Stimulated activated CD4-positive, alpha-beta T cell treated with anti-CD3 and anti-CD28 coated beads, Interleukin-1b, Interleukin-23, amount 100 ng/mL, for 48 hours (primary cell): ENCODE measurements at places on chromosomes 6 and 20.

DNA sequence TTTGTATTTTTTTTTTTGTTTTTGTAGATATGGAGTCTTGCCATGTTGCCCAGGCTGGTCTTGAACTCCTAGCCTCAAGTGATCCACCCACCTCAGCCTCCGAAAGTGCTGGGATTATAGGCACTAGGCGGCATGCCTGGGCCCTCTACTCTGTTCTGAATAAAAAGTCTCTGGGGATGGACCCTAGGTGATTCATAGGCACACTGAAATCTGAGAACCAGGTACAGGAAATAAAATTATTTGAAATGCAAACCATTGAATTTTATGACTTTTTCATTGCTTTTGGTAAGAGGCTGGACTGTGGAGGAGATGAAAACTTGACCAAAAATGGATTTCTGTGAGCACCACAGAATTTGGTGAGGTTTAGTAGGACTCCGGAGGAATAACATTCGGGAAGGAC is 117.5 kb downstream of the PRIM2 start:
- DNase-seq, result no peak

- DNase-seq, result no peak
Observed at GRCh38 chr6:160035693-160036330, 66.9 kb downstream of the IGF2R start.

GRCh38 chr6:39543095-39543494 is 182.1 kb downstream of the KIF6 start:
- DNase-seq, result no peak

- no peak for DNase-seq
Observed at GRCh38 chr6:28720357-28721231, 194.9 kb downstream of the GPX5 start.

DNA sequence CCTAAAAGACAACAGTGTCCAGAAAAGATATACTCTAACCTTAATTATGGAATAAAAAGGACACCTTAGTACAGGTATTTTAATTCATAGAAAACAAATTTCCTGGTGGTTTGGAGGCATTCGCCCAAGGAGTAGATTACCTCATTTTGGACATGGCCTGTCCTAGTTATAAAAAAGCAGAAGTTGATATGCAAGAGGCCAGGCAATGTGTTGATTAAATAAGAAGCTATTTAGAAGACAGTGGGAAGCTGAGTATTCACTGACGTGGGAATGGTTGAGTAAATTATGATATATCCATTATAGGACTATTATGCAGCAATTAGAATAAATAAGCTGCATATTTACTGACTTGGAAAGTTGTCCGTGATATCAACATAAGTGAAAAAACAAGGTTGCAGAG is 314.9 kb downstream of the ALDH8A1 start:
- DNase-seq, result no peak

- DNase-seq, result no peak
Observed at GRCh38 chr6:33404884-33405283, 5.9 kb upstream of the PHF1 start.

DNA sequence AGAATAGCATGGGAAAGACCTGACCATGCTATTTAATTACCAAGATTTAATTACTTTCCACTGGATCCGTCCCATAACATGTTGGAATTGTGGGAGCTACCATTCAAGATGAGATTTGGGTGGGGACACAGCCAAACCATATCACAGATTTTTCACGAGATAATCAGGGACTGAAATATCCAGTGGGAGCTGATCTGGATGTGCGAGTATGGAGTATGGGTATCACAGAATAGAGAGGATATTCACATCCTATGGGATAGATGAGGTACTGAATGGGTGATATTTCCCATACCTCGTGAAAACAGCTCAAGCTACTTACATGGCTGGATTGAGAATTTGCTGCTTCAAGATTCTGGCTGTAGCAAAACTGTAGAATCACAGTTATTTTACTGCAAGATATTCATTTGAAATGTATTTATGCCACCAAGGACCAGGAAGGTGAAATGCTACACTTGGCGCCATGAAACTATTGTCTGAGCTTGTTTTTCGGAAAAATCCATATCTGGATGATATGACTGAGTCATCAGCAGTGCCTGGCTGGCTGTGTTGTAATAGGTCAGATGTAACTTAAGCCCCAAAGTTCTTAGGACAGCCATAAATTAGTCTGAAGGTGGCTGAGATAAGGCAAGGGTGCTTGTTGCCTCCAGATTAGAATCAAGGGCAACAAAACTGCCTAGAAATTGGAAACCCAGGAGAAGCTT is 29.8 kb downstream of the KCNS1 start:
- DNase-seq, result no peak

DNA sequence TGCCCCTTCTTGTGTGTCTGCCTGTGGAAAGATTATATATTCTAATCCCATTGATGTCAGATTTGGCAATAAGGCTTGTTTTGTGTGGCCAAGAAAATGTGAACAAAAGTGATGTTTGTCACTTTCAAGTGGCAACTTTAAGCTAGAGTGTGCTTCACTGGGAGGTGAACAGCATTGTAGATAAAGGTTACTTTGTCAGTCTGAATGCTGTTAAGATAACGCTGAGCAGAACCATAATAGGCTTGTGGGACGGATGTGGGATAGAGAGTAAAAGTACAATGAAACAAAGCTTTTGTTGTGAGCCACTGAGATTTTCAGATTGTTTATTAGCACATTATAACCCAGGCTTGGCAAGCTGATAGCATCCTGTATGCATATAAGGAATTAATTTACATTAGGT is 303.8 kb upstream of the MAN1A1 start:
- no peak for DNase-seq

DNA sequence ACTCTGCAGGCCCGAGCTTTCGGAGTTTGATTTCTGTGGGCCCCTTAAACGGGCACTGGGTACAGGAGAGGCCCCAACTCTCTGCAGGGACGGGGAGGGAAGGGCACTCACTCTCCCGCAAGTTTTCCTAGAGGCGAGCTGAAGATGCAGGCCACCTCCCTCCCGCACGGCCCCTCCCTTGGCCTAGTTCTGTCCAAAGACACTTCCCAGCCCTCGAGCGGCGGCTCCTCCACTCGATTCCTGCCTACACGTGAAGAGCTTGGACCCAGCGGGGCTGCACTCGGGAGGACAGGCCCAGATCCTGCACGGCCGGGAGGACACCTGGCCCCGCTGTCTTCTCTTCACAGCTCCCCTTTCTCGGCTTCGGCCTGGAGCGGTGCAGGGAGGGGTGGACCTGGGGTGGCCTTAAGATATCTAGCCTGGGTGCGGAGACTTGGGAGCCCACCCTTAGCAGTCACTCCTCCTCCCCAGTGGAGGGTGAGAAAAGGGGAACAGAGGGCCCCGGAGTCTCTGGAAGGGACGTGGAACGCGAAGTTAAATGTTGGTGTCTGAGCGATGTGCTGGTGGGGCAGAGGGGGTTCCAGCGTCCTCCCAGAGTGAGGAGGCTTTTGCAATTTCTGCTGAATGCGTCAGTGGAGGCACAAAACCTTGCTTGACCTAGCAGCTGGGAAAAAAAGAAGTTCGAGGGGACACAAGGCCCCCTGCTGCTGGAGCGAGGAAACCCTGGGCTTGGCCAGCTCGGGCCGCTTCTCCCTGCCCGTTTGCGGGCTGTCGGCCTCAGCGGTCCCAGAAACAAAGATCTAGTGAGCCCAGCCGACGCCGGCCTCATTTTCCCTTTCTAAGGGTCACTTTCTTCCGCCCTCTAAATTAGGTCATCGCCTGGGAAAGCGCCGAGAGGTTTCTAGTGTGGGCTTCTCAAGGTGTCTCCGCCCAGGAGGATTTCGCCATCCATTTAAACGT is 4.9 kb downstream of the OLIG3 start:
- no peak for DNase-seq

- no peak for DNase-seq
Observed at GRCh38 chr6:146029573-146030184, 817 bp downstream of the GRM1 start.

DNA sequence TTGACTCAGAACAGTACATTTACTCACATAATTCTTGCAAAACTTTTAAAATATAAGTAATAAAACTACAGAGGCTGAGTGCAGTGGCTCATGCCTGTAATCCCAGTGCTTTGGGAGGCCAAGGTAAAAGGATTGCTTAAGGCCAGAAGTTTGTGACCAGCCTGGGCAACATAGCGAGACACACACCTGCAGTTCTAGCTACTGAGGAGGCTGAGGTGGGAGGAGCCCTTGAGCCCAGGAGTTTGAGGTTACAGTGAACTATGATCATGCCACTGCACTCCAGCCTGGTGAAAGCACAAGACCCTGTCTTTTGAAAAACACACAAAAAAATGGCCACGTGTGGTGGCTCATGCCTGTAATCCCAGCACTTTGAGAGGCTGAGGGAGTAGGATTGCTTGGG is 21.8 kb upstream of the MYO6 start:
- DNase-seq, result no peak
